ENCODE measurements at places on chromosomes 11 and 22.

DNA sequence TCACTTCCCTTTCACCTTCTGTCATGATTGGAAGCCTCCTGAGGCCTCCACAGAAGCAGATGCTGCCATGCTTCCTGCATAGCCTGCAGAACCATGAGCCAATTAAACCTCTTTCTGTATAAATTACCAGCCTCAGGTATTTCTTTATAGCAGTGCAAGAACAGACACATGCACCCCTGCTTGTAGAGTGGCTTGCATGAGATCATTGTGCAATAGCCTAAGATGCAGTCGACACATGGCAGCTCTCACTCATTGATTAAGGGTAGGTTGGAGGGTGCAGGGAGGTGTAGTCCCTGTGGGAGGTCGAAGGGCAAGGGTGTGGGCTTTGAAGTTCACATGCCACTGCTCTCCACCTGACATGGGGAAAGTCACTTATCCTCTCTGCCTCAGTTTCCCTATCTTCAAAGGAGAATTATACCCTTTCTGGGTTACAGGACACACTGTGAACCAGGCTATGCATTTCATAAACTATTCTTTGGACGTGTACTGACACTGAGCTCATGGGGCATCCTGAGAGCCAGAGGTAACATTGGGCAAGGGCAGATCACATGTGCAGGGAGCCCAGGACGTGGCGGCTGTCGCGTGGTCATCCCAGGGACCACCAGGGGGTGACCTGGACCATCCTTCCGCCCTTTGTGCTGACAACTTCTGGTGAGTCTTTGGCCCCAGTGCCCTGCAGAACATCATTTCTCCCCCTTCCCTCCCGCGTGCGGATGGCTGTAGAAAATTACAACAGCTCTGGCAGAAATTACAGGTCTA is 69.2 kb upstream of the SHANK2 start:
- no peak for DNase-seq

- no peak for DNase-seq
These were observed 45.6 kb upstream of the RRM1 start for GRCh38 chr11:4049006-4049405.

DNA sequence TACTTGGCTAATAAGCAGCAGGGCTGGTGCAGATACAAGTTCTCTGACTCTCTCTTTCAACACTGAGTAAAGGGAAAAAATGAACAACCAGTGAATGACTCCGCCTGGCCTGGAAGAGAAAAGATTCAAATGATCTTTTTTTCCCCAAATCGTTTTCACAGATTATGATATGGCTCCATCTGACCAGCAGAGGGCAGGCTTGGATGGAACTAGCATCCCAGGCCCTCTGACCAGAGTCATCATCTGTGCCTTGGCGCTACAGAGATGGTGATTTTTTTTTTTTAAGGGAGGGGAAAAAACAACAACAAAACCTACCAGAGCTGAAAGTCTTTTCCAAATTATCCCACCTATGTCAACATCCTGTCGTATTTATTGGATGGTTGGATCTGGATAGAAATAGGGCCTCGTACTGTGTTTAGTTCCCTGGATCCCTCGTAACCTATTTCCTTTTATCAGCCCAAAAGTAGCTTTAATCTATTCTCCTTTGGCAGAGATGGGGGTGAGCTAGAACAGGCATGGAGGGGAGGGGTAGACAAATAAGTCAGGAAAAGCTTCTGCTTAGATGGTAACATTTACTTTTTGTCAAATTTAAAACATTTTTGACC is 69.7 kb downstream of the PRSS23 start:
- DNase-seq: no peak

GRCh38 chr11:38169286-38169685 is 1571.2 kb upstream of the RAG2 start:
- no peak for DNase-seq

DNA sequence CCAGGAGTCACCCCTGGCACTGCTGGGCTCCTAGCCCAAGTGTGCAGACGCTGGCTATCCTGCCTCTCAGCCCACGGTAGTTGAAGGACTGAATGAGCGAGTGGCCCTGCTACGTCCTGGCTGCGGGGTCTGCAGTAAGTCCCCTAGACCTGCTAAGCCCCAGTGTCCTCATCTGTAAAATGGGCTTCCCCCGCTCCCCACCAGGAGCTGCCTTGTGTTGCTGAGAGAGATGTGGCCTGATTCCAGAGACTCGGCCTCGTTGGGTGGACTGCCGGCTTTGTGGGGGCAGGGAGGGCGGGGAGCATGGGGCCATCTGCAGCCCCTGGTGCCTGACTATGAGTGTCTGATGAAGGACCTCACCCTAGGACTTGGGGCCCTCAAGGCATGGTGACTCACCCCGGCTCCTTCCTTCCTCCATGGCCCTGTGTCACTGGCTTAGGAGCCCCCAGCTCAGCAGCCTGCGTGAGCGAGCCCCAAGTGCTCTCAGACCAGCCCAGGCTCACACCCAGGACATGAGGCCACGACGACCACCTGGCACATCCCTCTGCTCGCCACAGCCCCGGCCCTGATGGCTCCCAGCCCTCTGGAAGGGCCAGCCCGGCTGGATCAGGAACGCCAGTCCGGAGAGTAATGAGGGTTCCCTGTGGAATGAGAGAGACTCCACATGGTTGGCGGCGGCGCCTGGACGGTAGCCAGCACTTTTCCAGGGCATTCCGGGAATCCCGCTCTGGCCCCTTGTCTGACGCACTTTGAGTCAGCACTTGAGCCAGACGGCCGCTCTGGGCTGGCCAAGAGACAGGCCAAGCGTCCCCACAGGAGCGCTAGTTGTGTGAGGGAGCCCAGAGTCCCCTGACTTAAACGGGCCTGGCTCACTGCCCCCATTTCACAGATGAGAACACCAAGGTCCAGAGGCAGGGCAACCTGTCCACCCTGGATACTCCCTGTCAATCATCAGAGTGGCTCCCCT is 50.5 kb upstream of the SHISAL1 start:
- no peak for DNase-seq

- DNase-seq: no peak
These were observed 861.2 kb downstream of the OPCML start for GRCh38 chr11:132670921-132671675.

GRCh38 chr22:31586137-31586920 is 75.7 kb downstream of the PISD start:
- DNase-seq: no peak

DNA sequence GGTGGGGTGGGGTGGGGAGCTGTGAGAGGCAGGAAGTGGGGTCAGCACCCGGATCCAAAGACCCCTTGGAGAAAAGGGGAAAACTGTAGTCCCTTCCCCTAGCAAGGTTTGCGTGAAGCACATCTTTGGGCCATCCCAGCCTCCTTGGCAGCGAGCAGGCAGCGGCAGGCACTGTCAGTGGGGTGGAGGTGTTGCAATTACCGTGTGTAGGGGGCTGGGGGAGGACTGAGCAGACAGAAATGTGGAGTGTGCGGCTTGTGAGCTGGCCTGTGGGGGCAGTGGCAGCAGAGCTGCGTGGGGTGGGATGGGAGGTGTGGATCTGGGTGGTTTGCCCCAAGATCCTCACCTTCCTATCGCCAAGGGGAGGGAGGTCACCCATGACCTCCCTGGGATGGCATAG is 16.4 kb downstream of the DAGLA start:
- DNase-seq: no peak

DNA sequence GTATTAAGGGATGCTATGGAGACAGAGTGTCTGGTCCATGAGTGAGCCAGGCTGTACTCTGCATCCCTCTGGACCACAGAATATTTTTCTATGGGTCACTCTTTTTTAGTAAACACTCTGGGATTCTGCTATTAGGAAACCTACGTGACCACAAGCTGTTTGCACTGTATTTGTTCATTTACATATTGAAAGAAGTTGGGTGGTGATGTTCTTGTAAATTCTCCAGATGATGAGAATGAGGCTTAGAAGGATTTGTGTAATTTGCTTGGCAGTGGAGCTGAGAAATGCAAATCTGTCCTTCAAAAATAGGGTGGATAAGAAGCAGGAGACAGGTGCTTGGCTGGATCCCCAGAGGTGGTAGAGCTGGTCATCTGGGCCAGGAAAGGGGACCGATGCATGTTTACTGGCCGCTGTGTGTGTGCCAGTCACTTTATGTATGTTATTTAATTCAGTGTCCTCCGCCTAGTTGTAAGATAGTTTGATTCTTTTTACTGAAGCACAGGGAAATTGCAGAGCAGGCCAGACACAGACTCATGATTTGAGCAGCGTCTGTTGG is 63.7 kb upstream of the HEPHL1 start:
- no peak for DNase-seq

DNA sequence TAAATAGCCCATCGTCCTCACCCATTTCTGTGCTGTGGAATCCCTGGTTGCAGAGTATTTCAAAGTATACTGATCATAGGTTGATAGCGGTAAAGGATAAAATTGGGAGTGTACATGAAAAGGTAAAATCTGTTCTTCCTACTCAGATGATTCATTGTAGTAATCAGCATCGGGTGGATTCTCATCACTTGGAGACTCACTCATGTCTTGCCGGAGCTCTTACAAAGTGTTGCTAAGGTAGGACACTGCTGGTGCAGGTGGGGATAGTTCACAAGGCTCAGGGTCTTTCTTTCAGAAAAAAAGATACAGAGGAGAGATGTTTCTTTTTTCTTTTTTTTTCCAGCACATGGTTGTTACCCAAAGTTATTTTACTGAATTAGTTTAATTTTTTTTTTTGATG is 84.8 kb downstream of the MTNR1B start:
- no peak for DNase-seq

- no peak for DNase-seq
These were observed 35.4 kb downstream of the PAK1 start for GRCh38 chr11:77438487-77438886.

DNA sequence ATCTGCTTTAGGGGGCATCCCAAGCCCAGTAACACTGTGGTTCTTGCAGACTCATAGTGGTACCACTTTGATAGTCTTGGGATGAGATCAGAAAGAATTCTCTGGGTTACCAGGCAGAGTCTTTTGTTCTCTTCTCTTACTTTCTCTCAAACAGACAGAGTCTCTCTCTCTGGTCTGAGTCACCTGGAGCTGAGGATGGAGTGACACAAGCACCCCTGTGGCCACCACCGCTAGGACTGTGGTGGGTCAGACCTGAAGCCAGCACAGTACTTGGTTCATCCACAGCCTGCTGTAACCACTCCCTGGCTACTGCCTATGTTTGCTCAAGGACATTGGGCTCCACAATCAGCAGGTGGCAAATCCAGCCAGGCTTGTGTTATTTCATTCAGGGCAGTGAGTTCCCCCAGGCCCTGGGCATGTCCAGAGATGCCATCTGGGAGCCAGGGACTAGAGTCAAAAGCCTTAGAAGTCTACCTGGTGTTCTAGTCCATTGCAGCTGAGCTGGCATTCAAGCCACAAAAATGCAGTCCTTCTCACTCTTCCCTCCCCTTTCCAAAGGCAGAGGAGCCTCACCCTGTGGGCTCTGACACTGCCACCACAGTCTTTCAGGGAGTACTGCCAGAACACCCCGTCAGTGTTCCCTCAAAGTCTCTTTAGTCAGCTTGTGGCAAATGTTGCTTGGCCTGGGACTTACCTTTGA is 29.9 kb downstream of the ENDOD1 start:
- no peak for DNase-seq

DNA sequence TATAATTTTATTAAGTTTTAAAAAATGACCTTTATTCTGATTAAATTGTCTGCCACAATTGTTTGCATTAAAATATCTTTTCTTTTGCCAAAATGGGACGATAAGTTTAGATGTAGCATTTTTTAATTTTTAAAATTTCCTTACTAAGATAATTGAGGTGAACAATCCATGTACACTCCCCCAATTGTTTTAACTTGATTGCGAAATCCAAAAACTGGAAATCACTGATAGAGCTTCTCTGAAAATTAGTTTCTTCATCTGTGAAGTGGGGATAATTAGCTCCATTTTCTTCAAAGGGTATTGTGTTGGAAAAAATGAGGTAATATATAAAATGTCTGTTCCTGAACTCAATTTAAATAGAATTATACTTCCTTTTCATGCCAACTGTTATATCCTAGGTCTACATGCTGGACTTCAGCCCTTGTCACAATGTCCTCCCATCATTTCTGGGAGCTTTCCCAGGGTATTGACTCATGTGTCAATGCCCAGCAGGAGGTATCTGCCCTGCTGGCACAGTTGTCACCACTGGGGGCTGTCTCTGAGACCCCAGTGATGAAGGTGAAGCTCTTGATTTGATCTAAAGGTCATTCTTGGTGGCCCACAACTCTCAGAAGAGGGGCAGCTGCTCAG is 28.7 kb upstream of the NAV2 start:
- no peak for DNase-seq

DNA sequence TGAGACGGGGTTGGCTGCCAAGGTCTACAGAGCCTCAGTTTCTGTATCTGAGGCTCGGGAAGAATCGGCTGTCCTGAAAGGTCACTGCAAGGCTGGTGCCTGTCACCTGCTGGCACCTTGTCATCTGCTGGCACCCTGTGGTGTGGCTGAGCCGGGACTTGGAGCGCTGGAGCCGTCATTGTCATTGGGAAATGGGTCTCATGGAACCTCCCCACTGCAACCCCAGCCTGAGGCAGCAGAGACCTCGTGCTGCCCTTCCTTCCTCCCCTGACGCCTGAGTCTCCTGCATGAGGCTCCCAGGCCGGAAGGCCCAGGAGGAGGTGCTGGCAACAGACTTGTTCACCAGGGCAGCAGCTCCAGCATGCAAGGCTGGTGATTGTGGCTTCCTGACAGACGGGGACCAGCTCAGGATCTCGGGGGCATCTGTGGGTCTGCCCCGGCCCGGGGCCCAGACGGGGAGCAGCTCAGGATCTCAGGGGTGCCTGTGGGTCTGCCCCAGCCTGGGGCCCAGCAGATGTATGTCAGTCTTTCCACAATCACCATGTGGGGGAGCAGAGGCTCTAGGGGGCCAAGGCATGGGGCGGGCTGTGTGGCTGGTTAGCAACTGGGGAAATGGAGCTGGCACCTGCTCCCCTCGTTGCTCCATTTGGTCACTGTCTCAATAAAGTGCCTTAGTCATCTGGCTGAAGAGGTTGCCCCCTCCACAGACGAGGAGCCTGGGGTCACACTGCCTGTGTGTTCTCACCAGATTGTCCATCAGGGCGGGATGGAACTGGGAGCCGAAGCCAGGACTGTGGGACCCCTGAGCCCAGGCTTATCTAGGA is 668.7 kb downstream of the BRD1 start:
- no peak for DNase-seq

- no peak for DNase-seq
These were observed 108.9 kb upstream of the TOP3B start for GRCh38 chr22:22091400-22091878.

GRCh38 chr11:18772211-18772610 is 19.4 kb downstream of the PTPN5 start:
- DNase-seq: no peak

GRCh38 chr11:37509506-37509905 is 911.5 kb upstream of the RAG2 start:
- no peak for DNase-seq

All from stimulated activated CD4-positive, alpha-beta T cell treated with anti-CD3 and anti-CD28 coated beads, TNF-alpha, amount 100 ng/mL, for 1 hour (primary cell).